CD4-positive, alpha-beta T cell treated with Interleukin-4 for 1 hour (primary cell): ENCODE measurements at places on chromosomes 7 and 10.

DNA sequence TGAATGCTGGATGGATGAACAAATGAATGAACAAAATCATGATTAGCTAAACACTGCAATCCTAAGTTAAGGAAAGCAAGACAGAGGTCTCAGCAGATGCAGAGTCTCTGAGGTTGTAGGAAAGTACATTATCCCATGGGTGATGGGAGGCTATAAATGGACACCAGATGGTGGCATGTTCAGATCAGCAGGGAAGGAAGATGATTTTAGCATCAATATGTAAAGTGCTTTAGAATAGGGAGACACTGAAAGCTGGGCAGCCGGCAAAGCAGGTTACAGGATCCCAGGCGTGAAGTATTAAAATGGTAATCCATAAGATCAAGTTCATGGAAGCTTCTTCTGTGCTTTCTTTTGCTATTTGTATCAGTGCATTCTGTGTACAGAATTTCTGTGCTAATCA is 7.9 kb upstream of the RAPGEF5 start:
- DNase-seq: no peak

GRCh38 chr10:129105266-129105665 is 361.8 kb upstream of the MGMT start:
- DNase-seq: no peak

- no peak for DNase-seq
Measured at GRCh38 chr7:1611708-1612241, 41.9 kb upstream of the PSMG3 start.

- no peak for DNase-seq
Measured at GRCh38 chr10:33704214-33704830, 369.9 kb upstream of the NRP1 start.

DNA sequence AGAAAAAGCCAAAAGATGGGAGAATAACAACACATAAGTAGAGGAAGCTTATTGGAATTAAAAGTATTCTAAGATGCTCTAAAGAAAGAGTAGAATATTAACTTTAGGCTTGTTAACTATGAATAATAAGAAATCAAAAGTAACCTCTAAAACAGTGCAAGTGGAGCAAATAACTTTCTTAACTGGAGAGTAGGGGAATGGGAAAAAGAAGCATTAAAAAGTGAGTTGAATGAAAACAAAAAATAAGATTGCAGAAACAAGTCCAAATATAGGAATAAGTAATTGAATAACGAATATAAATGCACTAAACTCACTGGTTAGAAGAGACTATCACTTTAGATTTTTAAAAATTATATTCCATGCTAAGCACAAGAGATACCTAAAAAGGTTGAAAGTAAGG is 63.9 kb downstream of the HECTD2 start:
- DNase-seq: no peak

GRCh38 chr7:150826061-150826849 is 25.7 kb downstream of the TMEM176A start:
- no peak for DNase-seq

DNA sequence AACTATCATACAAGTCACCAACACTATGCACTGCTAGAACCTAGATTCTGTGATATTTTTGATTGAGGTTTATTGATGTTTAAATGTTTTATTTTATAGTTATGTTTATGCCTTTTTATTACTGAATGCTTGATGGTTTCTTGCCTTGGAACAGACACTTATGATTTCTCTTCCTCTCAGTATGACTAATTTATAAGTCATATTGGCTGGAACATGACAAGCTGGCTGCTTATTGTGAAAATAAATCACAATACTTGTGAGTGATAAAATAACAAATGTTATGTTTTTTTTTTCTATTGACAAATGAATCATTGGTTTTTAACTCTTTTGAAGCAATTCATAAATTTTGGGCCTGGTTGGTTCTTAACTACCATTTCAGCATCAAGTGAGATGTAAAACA is 142.0 kb upstream of the MALRD1 start:
- DNase-seq: no peak

- DNase-seq: no peak
Measured at GRCh38 chr10:72435570-72435969, 80.9 kb upstream of the DNAJB12 start.

DNA sequence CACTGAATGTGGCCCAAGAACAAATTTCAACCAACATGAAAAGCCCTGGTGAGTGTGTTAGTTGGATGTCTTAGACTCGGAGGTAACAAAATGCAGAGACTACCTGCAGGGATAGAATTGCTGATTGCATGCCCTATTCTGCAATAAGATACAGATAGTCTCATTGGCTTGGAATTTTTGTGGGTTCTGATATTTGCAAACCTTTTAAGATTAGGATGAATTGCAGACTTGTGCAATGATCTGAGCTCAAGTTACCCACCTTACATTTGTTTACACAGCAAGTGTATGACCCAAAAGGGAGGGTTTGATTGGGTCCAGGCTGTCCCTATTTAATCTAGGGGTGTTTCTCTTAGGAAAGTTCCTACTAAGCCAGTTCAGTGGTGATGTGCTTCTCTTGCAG is 45.4 kb downstream of the GPR37 start:
- DNase-seq: no peak

- DNase-seq: no peak
Measured at GRCh38 chr10:76122056-76122455, 690.6 kb downstream of the LRMDA start.

- no peak for DNase-seq
Measured at GRCh38 chr10:98832738-98833137, 386.0 kb upstream of the HPS1 start.
